ENCODE measurements at places on chromosomes 4 and X. TPM values are rescaled to one million over a fixed set of nuclear protein-coding genes. Genes with fewer than 3 reads are reported as not detected.

The USP46 gene
- total RNA-seq: 53.6 TPM

The APOOL gene
- total RNA-seq: 8.0 TPM

The TMPRSS11F gene
- not detected for total RNA-seq

The TMSB15B gene
- 11.1 TPM for total RNA-seq

The SEL1L3 gene
- 48.3 TPM for total RNA-seq

- peaks cover 8% of the 10 kb centered on the region for H3K36me3 ChIP-seq
- no peaks in the 10 kb centered on the region for H3K4me1 ChIP-seq
- no peaks in the 10 kb centered on the region for H3K27me3 ChIP-seq
- DNase-seq: peak; percentile 62
- no peak overlapping the region for H3K4me3 ChIP-seq
- H3K27ac ChIP-seq: no peak overlapping the region
These were observed 12.6 kb downstream of the NOCT start for GRCh38 chr4:139028191-139028661.

- H3K27ac ChIP-seq: no peak overlapping the region
- H3K4me3 ChIP-seq: no peak overlapping the region
- no peak for DNase-seq
- H3K4me1 ChIP-seq: no peaks in the 10 kb centered on the region
- H3K27me3 ChIP-seq: no peaks in the 10 kb centered on the region
- no peaks in the 10 kb centered on the region for H3K36me3 ChIP-seq
These were observed 218.3 kb upstream of the CNKSR2 start for GRCh38 chrX:21155916-21156315.

DNA sequence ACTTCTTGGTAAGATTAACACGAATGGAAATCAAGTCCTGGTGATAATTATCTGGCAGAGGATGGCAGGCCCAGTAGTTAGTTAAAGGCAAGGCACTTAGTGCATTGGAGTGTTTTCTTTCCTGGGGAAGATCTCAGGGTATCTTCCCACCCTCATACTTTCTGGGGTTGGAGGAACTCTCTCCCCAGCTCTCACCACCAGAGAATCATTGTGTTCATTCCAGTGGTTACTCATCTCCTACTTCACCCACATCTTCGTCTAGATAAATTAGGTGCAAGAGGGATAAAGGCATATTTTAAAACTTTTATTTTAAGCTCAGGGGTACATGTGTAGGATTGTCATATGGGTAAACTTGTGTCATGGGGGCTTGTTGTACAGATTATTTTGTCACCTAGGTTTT is 67.5 kb upstream of the SH3RF1 start:
- H3K4me3 ChIP-seq: no peak overlapping the region
- no peaks in the 10 kb centered on the region for H3K27me3 ChIP-seq
- no peaks in the 10 kb centered on the region for H3K36me3 ChIP-seq
- H3K4me1 ChIP-seq: peaks cover 5% of the 10 kb centered on the region

DNA sequence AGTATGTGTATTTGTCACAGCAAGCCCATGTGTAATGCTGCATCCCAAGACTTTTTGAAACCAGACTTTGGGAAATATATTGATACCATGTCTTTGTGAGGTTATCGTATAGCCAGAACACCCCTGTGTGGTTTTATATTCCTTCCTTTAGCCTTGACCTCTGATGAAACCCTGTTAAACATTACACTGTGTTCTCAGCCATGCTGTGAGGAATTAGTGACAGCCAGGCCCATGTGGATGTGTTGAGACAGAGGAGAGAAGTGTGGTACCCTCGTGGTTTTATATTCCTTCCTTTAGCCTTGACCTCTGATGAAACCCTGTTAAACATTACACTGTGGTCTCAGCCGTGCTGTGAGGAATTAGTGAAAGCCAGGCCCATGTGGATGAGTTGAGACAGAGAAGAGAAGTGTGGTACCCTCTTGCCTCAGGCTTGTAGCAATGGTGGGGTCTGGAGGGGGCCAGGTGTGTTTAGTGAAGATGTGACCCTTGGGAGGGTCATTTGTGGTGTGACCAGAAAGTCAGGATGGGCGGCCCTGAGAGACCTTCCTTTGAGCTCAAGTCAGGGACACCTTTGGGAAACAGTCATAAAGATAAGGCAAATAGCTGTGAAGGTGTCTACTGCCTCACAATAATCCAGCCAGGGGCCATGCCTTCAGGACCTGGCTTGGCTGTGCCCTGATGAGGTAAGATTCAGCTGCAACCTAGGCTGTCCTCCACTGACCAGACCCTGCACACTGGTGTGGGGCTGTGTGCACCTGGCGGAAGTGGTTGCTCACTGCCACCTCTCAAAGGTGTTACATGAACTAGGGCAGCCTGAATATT is 110.0 kb downstream of the IRF2 start:
- DNase-seq: no peak
- no peak overlapping the region for H3K4me3 ChIP-seq
- H3K36me3 ChIP-seq: no peaks in the 10 kb centered on the region
- no peaks in the 10 kb centered on the region for H3K27me3 ChIP-seq

GRCh38 chr4:111781611-111782010 is 363.6 kb upstream of the FAM241A start:
- DNase-seq: no peak
- H3K4me1 ChIP-seq: no peaks in the 10 kb centered on the region
- H3K4me3 ChIP-seq: no peak overlapping the region
- no peaks in the 10 kb centered on the region for H3K27me3 ChIP-seq

DNA sequence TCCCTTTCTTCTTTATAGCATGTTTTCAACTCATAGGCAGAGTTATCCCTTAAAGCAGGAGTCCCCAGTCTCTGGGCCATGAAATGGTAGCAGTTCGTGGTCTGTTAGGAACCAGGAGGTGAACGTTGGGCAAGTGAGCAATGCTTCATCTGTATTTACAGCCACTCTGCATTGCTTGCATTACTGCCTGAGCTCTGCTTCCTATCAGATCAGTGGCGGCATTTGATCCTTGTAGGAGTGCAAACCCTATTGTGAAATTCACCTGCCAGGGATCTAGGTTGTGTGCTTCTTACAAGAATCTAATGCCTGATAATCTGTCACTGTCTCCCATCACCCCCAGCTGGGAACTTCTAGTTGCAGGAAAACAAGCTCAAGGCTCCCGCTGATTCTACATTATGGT is 39.8 kb downstream of the DTHD1 start:
- no peak for DNase-seq
- H3K4me3 ChIP-seq: no peak overlapping the region
- no peaks in the 10 kb centered on the region for H3K27me3 ChIP-seq
- H3K4me1 ChIP-seq: no peaks in the 10 kb centered on the region

DNA sequence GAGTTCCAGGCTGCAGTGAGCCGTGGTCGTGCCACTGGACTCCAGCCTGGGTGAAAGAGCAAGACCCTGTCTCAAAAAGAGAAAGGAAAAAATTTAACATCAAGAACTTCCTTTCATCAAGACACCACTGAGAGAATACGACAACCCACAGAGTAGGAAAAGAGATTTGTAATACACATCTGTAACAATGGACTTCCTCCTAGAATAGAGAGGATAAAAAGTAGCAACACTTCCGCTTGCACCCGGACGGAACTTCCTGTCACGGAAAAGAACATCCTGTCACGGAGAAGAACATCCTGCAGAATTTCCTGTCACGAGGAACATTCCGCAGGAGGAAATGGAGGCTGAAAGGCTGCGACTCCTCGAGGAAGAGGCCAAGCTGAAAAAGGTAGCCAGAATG is at the start of gene DCAF4L1:
TSS of gene DCAF4L1 (plus strand) at position 301 of the 400 bp plus-strand sequence. CDS start at position 338, 37 bp downstream.
- H3K27ac ChIP-seq: no peak within 1 kb of the TSS
- H3K36me3 ChIP-seq: no peaks in the 10 kb centered on the region
- DNase-seq: no peak
- H3K27me3 ChIP-seq: no peaks in the 10 kb centered on the region
- peaks cover 5% of the 10 kb centered on the region for H3K4me1 ChIP-seq
- no peak within 1 kb of the TSS for H3K4me3 ChIP-seq

DNA sequence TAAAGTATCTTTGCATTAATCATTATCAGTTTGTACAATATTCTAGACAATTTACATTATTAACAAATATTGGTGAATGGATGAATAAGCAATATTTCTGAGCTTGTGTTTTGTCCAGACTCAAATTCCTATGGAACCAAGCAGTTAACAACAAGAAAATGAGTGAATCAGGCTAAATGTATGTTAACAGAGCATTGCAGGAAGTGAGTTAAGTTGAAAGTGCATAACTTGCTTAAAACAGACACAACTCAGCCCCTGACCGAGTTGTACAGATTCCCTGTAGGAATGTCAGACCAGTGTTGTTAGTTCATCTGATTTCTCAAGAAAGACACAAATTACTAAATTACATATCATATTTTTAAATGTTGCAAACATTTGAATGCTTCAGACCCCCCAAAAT is 23.7 kb upstream of the CSN1S1 start:
- H3K4me1 ChIP-seq: no peaks in the 10 kb centered on the region
- DNase-seq: no peak
- H3K27me3 ChIP-seq: no peaks in the 10 kb centered on the region
- no peak overlapping the region for H3K4me3 ChIP-seq

DNA sequence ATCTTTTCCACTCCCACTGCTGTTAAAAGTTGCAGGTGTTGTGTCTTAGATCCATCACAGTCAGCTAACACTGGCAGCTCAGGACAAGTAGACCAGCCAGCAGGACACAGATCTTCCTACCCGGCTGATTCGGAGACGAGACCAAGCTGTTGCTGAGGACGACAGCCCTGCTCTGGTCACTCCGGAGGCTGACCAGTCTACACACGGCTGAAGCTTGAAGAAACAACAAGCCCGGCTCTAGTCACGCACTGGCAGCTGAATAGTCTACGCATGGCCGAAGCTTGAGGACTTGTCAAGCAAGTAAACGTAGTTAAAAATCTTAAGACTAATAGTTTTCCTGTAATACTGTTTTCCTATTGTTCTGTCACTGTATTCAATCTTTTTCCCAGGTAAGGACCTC is 1.8 kb downstream of the ACOX3 start:
- H3K4me1 ChIP-seq: peaks cover 5% of the 10 kb centered on the region
- no peak overlapping the region for H3K27ac ChIP-seq
- peaks cover 6% of the 10 kb centered on the region for H3K36me3 ChIP-seq
- H3K27me3 ChIP-seq: no peaks in the 10 kb centered on the region
- no peak overlapping the region for H3K4me3 ChIP-seq

DNA sequence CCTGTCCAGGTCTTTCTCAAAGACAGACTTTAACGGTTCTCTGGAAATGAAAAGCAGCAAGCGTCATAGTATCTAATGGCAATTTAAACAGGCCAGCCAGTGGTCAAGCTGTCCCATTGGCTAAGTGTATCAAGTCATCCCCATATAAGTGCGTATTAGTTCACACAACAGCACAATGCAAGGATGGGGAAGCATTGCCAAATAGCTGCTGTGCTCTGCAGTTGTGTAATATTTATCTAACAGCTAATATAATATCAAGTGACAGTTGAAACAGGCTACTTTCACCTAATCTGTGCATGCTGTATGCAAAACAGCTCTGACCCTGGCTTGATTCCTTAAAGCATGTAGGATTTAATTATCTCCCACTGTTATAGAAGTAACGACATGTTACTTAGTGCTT is 134.8 kb upstream of the PPARGC1A start:
- no peak overlapping the region for H3K27ac ChIP-seq
- no peaks in the 10 kb centered on the region for H3K4me1 ChIP-seq
- H3K4me3 ChIP-seq: no peak overlapping the region
- no peaks in the 10 kb centered on the region for H3K36me3 ChIP-seq
- H3K27me3 ChIP-seq: no peaks in the 10 kb centered on the region

GRCh38 chrX:120499301-120500072 is 30.4 kb upstream of the LAMP2 start:
- no peaks in the 10 kb centered on the region for H3K4me1 ChIP-seq
- no peak for DNase-seq
- no peak overlapping the region for H3K4me3 ChIP-seq
- H3K27me3 ChIP-seq: no peaks in the 10 kb centered on the region
- no peak overlapping the region for H3K27ac ChIP-seq

GRCh38 chr4:87973283-87974169 is 2.0 kb upstream of the SPP1 start:
- H3K27ac ChIP-seq: no peak overlapping the region
- DNase-seq: peak; percentile 58
- H3K27me3 ChIP-seq: no peaks in the 10 kb centered on the region
- H3K4me1 ChIP-seq: peaks cover 3% of the 10 kb centered on the region
- H3K36me3 ChIP-seq: no peaks in the 10 kb centered on the region

DNA sequence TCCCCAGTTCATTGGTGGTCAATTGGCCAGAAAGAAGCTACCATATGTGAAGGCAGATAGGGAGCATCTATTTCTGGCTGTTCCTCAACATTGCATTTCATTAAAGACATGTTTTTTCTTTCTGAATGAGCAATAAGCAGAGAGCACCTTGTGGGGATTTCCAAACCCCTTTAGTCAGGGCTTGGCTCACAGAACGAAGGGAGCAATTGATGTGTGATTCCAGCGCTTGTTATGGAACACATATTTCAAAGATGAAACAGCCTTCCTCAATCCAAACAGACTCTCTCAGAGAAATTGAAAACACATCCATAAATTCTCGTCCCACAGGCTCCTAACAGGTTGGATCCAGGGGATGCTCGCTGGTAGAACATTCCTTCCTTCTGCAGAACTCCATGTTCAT is 84.1 kb downstream of the CLCN4 start:
- no peaks in the 10 kb centered on the region for H3K36me3 ChIP-seq
- DNase-seq: no peak
- no peak overlapping the region for H3K4me3 ChIP-seq
- no peaks in the 10 kb centered on the region for H3K27me3 ChIP-seq
- H3K27ac ChIP-seq: no peak overlapping the region

DNA sequence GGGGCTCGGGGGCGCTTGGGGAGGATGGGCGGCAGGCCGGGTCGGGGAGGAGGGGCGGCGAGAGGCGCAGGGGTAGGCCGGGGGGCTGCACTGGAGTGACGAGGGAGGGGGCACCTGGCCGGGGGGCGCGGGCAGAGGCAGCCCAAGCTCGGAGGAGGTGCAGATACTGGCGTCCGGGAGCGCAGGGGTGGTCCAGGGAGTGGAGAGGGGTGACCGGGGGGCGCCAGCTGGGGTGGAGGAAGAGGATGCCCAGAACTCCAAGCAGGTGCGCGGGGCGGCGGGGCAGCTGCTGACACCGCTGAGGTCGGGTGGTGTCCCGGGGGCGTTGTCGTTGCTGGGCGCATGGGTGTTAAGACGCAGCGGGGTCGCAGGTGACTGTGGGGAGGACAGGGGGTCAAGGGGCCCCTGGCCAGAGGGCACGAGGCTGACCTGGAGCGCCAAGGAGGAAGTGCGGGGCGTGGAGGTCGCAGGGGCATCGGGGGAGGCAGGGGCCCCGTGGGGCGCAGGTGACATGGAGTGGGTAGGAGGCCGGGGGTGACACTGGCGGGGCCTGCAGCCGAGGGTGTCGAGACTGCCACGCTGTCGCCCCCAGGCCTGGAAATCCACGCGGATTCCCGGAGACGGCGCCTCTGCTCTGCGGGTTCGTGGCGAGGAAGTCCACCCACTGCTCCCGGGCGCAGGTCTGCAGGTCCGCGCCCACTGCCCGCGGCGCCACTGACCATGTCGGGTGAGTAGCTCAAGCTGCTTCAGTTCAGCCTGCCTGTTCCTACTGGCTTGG is 928 bp downstream of the GYG2 start:
- H3K36me3 ChIP-seq: peaks cover 34% of the 10 kb centered on the region
- no peak overlapping the region for H3K27ac ChIP-seq
- DNase-seq: no peak
- H3K4me3 ChIP-seq: no peak overlapping the region
- H3K4me1 ChIP-seq: peaks cover 5% of the 10 kb centered on the region
- no peaks in the 10 kb centered on the region for H3K27me3 ChIP-seq

Measured in H9 (cell line).